ENCODE measurements at places on chromosomes 7 and 10.
A peak's percentile ranks its signal among the peaks of the same experiment; 100 is the strongest.

DNA sequence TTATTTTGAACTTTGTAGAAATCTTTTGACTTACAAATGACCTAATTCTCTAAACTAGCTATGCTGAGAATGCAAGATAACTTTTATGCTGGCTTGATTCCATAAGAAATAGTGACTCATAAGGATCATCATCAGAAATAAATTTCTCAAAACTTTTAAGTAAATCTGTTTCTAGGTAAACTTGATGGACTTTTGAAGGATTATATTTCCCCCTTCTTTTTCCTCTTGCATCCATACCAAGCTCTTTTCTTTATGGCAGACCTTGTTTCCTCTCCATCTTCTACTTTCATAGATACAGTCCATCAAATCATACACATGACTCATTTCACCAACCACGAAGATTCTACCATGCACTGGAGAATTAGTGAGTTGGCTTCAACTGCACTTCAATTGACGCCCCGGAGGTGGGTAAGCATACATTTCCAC, 336.3 kb downstream of the KCNMA1 start:
- DNase-seq = no peak

GRCh38 chr7:47502240-47502877, 79.6 kb downstream of the TNS3 start:
- DNase-seq = no peak

DNA sequence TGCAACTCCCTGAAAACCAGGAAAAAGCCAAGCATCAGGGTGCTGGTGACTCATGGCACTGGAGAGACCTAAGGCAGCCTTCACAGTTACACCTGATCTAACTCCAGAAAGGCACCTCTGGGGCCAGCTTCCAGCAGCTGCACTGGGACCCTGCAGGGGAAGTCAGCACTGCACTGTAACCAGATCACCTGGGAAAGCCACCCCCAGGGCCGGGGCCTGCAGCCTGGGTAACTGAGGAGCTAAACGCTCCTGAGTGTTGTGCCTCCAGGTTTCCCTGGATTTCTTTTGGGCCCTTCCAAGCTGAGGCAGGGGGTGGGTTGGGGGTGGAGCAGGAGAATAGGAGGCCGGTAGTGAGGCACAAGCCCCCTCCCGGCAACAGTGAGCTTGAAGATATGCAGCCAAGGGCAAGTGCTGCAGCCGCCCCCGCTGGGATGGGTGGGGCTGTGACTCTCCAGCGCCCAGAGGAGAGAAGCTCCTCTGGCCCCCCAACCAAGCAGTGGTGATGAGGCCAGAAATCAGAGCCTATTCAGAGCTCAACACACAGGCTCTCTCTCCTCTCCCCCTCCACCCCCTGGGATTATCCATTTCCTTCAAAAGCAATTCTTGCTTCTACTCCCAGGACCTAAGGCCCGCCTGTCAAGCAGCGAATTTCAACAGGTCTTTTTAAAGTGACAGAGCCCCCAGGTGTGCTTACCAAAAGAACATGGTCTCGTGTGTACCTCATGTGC, 2.6 kb downstream of the CXCL12 start:
- DNase-seq = no peak

DNA sequence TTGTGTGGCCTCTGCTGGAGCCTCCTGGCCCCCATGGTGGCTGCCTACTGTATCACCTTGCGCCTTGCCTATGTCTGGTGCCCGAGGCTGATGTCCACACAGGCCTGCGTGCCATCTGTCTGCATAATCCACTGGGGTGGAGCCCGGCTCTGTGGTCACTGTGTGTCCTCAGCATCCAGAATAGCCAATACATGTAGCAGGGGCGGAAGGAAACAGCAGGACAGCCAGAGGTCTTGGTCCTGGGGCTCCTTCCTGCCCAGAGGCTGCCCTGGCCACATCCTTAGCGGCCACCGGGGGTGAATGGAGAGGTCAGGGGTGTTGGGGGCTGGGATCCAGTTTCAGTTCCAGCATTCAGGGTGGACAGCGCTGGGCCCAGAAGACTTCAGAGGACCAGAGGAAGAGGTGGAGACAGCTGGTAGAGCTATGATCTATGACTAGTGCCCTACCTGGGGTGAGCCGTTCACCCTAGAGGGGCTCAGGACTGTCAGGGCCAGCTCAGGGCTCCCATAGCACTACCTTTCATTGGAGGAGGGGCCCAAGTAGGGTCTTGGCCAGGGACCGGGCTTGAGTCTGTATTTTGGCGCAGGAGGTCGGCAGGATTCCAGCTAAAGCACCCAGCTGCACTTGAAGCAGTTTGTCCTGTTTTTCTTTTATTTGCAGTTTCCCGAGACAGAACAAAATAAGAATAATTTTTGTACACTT, 15.9 kb downstream of the YKT6 start:
- no peak for DNase-seq

GRCh38 chr7:101826081-101826835, 8.8 kb downstream of the CUX1 start:
- no peak for DNase-seq

GRCh38 chr10:13740461-13740860, 153.7 kb downstream of the PRPF18 start:
- no peak for DNase-seq

GRCh38 chr7:157875230-157876179, 538.7 kb downstream of the DNAJB6 start:
- DNase-seq = peak; percentile 53

DNA sequence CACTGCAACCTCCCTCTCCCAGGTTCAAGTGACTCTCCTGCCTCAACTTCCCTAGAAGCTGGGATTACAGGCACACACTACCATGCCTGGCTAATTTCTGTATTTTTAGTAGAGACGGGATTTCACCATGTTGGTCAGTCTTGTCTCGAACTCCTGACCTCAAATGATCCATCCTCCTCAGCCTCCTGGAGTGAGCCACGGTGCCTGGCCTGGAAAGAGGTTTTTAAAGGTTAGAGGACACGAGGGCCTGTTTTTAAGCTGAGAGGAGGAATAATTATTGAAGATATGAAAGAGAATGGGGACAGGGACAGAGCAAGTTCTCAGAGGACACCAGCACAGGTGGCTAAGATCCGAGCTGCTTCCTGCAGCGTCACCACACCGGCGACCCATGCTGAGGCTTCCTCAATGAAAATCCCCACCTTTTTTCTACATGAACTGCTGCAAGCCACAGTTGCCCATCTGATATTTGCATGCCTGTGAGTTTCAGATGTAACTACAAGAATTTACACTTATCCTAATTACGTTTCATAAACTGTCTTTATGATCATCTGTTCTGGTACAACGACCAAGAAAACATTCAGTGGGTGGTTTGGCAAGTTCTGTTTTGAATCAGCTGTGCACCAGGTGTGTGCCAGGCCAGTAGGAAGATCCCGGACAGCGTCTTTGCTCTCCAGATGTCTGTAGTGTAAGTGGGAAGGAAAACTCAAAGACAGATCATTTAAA, 76.0 kb downstream of the HIP1 start:
- DNase-seq = no peak

GRCh38 chr10:122532601-122533296, 27.8 kb upstream of the DMBT1 start:
- no peak for DNase-seq

GRCh38 chr7:68461430-68461829, 1136.8 kb upstream of the AUTS2 start:
- DNase-seq = no peak

DNA sequence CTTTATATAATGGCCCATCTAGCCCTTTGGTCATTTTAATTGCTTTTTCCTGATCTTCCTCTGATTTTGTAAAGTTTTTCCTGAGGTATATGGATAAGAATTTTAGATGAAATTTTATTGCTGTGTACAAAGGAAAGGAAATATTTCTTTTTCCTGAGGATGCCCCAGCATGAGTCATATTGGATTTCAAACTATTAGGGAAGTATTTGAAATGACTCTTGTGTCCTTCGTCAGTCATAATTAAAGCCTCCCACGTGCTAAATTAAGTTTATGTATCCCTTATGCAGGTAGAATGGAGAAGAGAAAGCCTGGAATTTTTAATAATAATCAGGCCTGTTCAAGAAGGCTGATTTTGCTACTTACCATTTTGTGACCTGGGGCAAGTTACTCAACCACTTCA, 82.6 kb upstream of the GLI3 start:
- no peak for DNase-seq

DNA sequence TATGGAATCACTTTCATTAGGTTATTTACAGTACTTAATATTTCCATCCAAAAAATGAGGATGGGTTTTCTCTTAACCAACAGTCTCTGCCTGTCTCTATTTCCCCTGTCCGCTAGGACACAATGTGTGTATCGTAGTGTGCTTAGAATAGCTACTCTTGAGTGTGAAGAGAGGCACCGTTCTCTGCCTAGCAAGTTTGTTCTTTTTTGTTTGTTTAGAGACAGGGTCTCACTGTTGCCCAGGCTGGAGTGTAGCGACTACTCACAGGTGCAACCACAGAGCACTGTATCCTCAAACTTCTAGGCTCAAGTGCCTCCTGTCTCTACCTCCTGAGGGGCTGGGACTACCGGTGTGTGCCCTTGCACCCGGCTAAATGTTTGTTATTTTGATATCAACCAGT, 121.9 kb downstream of the ANK3 start:
- no peak for DNase-seq

DNA sequence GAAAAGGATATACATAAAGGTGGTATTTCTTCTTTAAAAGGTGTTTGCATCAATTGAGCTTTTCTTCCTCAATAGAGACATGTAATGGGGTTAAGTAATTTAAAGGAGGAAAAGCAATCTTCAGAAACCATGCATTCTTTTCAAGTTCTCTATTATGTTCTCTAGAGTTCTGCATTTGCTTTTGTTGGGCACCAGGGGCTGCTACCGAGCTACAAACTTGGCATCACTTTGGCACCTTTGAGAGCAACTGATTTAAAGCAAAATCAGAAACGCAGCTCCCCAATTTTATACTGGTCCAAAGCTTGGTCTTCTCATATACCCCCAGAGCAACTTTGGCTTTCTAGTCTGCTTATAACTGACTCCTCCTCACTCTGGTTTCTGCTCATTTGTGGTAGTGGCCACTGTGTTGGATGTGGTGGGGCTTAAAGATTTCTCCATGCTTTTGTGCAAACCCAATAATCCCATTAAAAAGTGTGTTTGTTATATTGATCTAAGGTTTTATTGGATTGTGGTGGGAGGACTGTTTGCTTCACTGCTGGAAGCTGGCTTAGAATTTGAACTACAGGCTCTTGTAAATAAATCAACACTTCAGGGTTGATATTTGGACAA, 712.1 kb downstream of the PHTF2 start:
- DNase-seq = no peak

DNA sequence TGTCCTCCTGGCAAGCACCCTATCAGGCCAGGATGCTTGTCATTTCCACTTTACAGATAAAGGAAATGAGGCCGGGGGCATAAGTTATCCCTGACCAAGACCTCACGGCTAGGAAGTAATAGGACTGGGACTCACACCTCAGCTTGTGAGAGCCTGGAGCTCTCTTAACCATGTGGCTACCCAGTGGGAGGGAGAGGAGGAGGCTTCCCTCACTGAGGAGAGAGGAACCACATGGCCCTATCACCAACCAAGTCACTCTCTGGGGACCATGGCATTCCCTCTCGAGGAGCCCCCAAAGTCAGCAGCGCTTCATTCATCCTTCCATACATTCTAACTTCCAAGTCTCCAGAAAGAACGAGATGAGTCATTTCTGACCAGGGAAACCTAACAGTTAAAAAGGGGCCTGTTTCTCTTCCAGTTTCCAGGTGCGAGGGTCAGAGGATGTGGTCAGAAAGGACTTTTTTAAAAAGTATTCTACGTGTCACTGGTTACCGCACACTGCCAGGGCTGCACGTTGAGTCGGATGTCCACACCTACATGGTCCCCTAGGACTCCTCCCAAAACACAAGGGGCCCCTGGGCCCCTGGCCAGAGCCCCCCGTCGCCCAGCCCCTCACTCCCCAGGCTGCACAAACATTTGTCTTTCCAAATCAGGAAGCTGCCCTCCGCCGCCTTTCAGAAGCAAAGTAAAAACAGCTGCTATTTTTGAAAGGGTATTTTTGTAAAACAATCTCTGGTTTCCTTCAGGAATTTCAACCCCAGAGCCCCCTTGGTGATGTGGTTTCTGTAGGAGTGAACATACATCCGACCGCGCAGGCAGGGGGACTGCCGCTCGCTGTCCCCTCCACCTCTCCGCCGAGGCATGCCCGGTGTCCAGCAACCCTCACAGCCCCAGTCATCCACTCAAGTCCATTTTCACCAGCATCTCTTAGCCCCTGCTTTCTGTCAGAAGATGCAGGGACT, 128.2 kb upstream of the CHST15 start:
- no peak for DNase-seq

DNA sequence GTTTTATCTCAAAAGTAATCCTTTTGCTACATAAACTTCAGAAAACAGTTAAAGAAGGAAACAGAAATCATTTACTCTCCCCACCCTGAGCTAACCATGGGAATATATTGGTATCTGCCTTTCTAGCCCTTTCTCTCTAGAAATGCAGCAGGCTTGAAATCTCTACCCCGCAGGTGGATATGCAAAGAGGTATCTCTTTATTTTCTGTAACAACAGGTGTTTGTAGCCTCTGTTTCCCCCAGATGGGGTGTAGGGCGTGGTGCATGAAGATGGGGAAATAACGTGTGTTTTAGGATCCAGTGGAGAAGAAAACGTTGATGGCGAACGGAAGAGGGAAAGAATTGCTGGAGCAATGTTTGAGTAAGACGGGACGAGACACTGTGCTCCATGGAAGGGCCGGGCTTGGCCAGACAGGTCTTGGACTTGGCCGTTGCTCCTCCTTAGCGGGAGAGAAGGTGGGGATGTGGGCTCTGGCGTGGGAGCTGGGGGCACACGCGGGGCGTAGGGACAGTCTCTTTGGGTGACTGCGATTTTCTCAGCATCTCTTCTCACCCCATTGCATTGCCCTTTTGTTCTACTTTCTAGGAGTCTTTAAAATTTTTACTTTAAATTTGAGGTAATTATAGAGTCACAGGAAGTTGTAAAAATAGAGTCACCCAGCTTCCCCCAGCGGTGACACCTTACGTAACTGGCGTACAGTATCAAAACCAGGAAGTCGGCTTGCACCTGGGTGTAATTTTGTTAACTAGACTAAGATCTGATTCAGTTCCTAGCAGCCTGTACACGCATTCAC, 82.9 kb downstream of the ELFN1 start:
- DNase-seq = no peak

DNA sequence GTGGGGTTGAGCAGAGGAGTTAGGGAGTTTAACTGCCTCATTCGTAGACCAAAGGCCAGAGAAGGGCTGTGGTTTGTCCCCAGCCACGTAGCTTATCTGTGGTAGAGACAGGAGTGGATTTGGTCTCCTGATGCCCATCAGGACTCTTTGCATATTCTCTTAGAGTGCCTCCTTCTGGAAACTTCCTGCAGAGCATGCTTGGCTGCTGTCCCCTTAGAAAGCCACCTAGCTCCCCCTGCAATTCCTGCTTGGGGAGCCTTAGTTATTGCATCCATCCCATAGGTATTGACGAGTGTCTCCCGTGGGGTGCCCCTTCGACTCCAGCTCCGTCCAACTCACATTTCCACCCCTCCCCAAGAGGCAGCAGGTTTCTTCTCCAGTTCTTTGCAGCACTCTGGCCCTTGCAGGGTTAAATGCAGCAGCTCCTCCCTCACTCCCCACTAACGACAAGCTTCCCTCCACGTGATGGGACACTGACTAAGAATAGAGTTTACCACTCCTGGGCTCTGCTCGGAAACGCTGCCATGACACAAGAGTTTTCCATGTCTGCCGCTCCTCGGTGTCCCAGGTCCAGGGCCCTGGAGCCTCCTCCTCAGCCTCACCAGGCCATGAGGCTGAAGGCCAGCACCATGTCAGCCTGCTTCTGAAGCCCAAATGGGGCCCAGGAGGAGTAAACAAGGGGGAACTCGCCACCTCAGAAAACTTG, 147.8 kb upstream of the UNC5B start:
- DNase-seq = no peak
